ENCODE measurements at places on chromosomes 12 and 14.

DNA sequence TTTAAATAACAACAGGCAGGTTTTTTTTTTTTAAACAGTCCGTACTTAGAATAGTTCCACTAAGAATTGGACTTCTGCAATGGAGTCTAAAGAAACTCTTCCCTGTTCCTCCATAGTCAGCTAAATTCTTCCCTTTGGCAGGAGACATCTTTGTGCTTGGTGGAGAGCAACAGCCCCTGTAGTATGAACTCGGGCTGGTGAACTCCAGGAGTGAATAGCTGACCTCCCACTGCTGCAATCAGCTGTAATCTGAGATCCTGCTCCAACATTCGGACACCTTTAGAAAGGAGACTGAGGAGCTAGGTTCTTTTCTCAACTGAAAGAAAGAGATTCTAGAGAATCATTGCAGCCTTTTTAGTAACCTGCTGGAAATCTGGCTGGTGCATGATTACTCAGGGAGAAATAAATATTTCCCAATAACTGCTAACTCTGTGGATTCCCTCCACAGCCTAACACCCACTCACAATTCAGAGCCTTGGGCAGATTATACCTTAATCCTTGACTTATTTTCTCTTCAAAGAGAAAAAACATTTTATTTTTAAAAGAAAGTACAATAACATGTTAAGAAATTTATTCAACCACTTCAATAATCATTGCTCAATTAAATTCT, 25.6 kb upstream of the DBX2 start:
- no peak for DNase-seq

DNA sequence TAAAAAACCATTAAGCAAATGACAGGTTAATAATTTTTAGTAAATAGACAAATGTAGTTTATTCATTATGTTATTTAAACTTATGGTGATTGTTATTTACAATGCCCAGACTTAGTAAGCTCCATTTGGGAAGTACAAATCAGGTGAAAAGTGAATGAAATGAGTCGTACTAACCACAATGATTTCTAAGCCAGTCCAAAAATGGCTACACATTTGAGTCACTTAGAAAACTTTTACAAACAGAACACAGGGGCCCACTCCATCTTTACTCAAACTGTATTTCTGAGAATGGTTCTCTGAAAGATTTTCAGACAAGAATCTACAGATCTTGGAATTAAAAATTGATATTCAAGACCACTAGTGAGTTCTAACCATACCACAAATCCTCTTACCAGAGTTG, 653.3 kb upstream of the MIS18BP1 start:
- no peak for DNase-seq

- peak; percentile 29 for DNase-seq
Measured at GRCh38 chr14:50060871-50061663, 55.3 kb downstream of the VCPKMT start.

- DNase-seq, result no peak
Measured at GRCh38 chr12:98592825-98593322, 612 bp upstream of the SLC25A3 start.

DNA sequence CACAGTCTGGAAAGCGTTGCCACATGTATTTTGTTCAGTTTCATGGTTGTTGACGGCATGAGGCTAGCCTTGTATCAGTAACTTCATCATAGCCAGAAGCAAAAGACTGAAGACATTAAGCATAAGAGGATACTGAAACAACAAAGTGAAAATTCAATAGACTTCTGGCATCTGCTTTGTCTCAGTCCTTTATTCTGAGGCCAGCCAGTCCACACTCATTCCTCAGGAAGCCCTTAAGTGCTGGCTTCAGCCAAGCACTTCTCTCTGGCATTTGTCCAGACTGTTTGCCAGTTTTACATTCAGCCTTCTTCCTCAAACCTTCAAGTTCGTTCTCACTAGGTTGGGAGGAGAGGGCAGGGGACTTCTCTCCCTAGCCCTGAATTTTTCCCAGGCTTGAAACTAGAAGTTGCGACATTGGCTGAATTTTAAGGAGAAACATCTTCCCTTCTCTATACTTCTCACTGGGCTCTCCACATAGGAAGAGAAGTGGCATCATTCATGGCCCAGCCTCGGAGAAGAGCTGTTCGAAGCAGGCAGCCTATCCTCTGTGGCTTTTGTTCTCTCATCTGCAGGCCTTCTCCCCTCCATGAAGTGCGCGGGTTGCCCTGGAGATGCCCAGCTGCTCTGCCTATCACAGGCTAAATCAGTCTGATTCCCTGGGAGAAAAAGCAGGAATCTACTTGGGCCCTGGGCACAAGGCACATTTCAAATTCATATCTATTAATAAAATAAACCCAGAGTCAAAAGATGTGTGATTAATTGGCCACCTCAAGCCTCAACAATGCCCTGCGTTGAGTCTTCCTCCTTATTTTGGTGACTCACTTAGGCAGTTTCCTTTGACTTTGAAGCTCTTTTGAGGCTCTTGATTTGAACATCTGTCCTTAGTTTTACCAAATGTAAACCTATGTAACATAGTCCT, 130.9 kb upstream of the PLEKHA5 start:
- no peak for DNase-seq

DNA sequence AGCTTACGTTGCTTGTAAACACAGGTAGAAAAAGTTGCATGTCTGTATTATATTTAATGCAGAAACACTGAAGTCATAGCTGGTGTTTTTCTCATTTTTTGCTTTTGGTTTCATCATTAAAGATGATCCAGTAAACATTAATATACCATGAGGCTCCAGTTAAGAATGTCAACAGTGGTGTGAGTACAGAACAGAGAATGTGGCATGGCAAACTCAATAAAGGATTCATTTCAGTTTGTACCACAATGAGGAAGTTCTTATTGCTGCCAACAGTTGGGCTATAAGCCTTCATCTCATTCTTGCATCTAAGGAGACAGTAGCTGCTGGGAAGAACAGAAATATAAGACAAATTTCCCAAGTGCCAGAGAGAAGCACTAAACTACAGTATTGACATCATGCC, 72.1 kb upstream of the ST8SIA1 start:
- DNase-seq, result no peak

All from C1 segment of cervical spinal cord (tissue), 14 donors.